ENCODE measurements at places on chromosomes 4 and X. TPM values are rescaled to one million over a fixed set of nuclear protein-coding genes. Genes with fewer than 3 reads are reported as not detected.

SPANXN2 gene
- not detected for total RNA-seq

PLK4 gene
- 44.4 TPM for total RNA-seq

SRPX gene
- total RNA-seq: not detected

STAP1 gene
- 10.0 TPM for total RNA-seq

TBC1D8B gene
- total RNA-seq: 0.82 TPM

PSAPL1 gene
- not detected for total RNA-seq

PRDM5 gene
- total RNA-seq: not detected

CCKAR gene
- not detected for total RNA-seq

MAGEB17 gene
- not detected for total RNA-seq

SLC7A11 gene
- 4.4 TPM for total RNA-seq

SLC9B1 gene
- 1.8 TPM for total RNA-seq

ASB9 gene
- 0.32 TPM for total RNA-seq

GRCh38 chr4:152785639-152786615, 6.2 kb downstream of the ARFIP1 start:
- no peaks in the 10 kb centered on the region for H3K27me3 ChIP-seq
- H3K27ac ChIP-seq: peak overlapping the region; percentile 61
- peaks cover 38% of the 10 kb centered on the region for H3K4me1 ChIP-seq
- H3K4me3 ChIP-seq: peak overlapping the region; percentile 4

GRCh38 chr4:183936574-183937345, 31.7 kb downstream of the STOX2 start:
- no peak overlapping the region for H3K27ac ChIP-seq
- no peaks in the 10 kb centered on the region for H3K4me1 ChIP-seq
- peaks cover 4% of the 10 kb centered on the region for H3K27me3 ChIP-seq
- H3K36me3 ChIP-seq: no peaks in the 10 kb centered on the region
- no peak for DNase-seq

GRCh38 chr4:117941611-117942010, 92.7 kb upstream of the NDST3 start:
- DNase-seq: no peak
- no peak overlapping the region for H3K4me3 ChIP-seq
- no peaks in the 10 kb centered on the region for H3K36me3 ChIP-seq

DNA sequence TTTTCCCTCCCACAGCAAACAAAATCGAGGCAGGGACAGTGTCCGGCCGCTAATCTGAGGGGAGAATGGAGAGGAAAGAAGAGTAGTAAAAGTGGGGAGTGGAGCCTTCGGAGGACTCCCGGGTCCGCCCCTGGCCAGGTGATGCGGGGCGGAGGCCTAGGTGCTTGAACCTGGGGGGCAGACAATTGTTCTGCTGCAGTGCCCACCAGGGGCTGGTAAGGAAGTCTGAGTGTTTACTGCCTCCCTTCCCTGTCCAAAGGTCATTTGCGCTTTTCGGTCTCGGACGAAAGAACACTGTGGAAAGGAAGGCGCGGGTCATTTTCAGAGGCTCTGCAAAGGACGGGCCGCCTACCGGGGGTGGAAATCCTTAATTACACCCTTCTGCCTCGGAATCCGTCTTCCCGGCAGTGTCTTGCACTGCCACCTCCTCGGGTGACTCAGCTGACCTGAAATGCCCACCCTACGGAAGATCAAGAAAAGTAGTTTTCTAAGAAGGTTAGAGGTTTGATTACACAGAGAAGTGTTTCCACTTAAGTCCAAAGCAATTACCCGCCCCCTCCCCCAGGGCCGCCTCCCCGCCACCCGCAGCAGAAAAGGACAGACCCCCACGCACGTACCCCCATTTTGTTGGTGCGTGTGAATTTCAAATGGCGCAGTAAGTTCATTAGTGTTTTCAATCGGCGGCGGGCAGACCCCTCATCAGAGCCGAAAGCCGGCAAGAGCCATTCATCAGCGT, 99.9 kb upstream of the TENM3 start:
- H3K4me1 ChIP-seq: peaks cover 15% of the 10 kb centered on the region
- H3K27me3 ChIP-seq: peaks cover 59% of the 10 kb centered on the region
- no peak overlapping the region for H3K27ac ChIP-seq
- H3K36me3 ChIP-seq: peaks cover 2% of the 10 kb centered on the region
- DNase-seq: peak; percentile 5
- H3K4me3 ChIP-seq: peak overlapping the region; percentile 55

DNA sequence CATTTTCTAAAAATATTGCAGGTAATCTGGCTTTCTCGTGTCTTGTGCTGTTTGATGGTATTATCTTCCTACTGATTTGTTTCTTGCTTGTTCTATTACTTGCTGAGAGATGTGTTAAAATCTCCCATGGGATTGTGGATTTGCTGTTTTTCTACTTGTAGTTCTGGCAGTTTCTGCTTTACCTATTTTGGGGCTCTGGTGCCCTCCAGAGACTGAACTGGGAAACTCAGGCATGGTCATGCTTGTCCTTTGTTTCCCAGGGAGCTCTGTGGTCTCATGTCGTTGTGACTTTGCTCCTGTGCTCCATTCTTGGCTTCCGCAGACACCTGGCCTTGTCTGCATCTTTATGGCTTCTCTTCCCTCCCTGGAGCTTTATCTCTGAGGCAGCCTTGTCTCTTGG, 39.5 kb downstream of the NSD2 start:
- peaks cover 8% of the 10 kb centered on the region for H3K4me1 ChIP-seq
- peak; percentile 41 for DNase-seq
- H3K27ac ChIP-seq: no peak overlapping the region
- H3K27me3 ChIP-seq: no peaks in the 10 kb centered on the region

GRCh38 chr4:17283251-17283650, 228.6 kb downstream of the QDPR start:
- H3K27me3 ChIP-seq: peaks cover 2% of the 10 kb centered on the region
- no peaks in the 10 kb centered on the region for H3K4me1 ChIP-seq
- DNase-seq: no peak

DNA sequence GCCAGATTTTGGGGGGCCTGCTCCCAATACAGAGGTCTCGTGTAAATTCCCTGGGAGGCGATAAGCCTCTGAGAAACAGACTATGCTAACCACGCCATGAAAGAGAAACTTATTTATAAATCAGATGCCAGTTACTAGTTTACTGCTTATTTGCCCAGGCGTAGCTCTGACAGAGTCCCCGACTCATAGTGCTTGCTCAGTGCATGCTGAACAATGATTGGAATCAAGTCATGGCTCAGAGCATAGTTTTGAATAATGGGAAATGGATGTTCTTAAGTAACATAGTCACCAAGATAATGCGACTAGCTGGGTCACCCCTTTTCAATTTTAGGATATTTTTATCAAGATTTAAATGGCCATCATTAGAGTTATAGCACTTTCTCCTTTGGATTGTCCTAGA, 39.9 kb downstream of the HTT start:
- no peaks in the 10 kb centered on the region for H3K27me3 ChIP-seq
- H3K4me3 ChIP-seq: no peak overlapping the region
- peaks cover 4% of the 10 kb centered on the region for H3K4me1 ChIP-seq

- H3K4me3 ChIP-seq: no peak overlapping the region
- no peaks in the 10 kb centered on the region for H3K36me3 ChIP-seq
- H3K4me1 ChIP-seq: no peaks in the 10 kb centered on the region
- H3K27me3 ChIP-seq: no peaks in the 10 kb centered on the region
Measured at GRCh38 chr4:23811161-23811560, 78.7 kb downstream of the PPARGC1A start.

DNA sequence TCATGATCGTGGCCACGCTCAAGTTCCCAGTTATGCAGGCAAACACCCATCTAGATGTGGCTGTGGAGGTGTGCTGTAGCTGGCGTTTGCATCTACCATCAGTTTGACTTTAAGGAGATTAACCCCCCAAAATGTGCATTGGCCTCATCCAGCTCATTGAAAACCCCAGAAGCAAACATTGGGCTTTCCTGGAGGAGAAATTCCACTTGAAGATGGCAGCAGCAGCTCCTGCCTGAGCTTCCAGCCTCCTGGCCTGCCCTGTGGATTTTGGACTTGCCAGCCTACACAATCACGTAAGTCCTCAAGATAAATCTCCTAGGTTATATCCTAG, 30.2 kb upstream of the SLC25A6 start:
- H3K27ac ChIP-seq: no peak overlapping the region
- no peaks in the 10 kb centered on the region for H3K27me3 ChIP-seq
- peaks cover 63% of the 10 kb centered on the region for H3K36me3 ChIP-seq
- H3K4me1 ChIP-seq: no peaks in the 10 kb centered on the region

DNA sequence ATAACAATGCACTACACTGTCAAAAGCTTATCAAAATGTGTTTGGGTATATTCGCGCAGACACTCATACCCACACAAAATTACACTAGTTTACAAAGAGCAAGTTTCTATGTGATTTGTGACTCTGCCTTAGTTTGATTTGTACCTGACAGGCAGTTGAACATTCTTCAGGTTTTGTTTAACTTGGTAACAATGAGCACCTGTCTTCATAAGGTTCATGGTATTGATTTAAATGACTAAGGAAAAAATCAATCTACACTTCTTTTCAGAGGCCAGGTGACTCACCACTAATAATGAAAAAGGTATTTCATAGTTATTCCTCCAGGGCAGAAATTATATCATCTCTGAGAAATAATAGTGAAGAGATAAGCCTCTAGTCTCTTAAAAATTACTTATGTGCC, 1114.6 kb upstream of the AGA start:
- no peaks in the 10 kb centered on the region for H3K27me3 ChIP-seq
- no peaks in the 10 kb centered on the region for H3K36me3 ChIP-seq
- no peak overlapping the region for H3K4me3 ChIP-seq
- no peak overlapping the region for H3K27ac ChIP-seq

- H3K4me3 ChIP-seq: no peak overlapping the region
- DNase-seq: no peak
- no peak overlapping the region for H3K27ac ChIP-seq
- peaks cover 13% of the 10 kb centered on the region for H3K27me3 ChIP-seq
- H3K4me1 ChIP-seq: peaks cover 10% of the 10 kb centered on the region
Measured at GRCh38 chrX:72107320-72107719, 24.4 kb downstream of the RTL5 start.

GRCh38 chr4:96603641-96604040, 763.7 kb downstream of the PDHA2 start:
- no peaks in the 10 kb centered on the region for H3K36me3 ChIP-seq
- no peak overlapping the region for H3K27ac ChIP-seq
- H3K4me3 ChIP-seq: no peak overlapping the region
- no peaks in the 10 kb centered on the region for H3K27me3 ChIP-seq

DNA sequence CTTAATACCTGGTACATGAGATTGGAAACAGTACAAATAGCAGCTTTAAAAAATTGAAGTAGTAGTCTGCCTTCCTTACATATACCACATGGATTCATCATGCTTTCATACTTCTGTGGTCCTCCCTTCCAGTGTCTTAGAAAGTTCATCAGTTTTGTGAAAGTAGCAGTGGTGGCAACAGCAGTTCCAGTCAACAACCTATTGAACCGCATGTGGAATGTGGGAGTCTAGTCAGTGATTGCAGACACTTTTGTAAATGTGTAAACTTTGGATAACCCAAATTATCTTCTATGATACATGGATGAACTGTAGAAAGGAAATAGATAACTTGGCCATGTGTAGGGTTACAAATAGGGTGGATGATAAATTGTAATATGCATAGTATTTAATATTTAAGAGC, 34.1 kb downstream of the FNIP2 start:
- no peaks in the 10 kb centered on the region for H3K27me3 ChIP-seq
- no peak overlapping the region for H3K27ac ChIP-seq
- no peak for DNase-seq
- no peak overlapping the region for H3K4me3 ChIP-seq
- peaks cover 12% of the 10 kb centered on the region for H3K4me1 ChIP-seq
- H3K36me3 ChIP-seq: no peaks in the 10 kb centered on the region

DNA sequence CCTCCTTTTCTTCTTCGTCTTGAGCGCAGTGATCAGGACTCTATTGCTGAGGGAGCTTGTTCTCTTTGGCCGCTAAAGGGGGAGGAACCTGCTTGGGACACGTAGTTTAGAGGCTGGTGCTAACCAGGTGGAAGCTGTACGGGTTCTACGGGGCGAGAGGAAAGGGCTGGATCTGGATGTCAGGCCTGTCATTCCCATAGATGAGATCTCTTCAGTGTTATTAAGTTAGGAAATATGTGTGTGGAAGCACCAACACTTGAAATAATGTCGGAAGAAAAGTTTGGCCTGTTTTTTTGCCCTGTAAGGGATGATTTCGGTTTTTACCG, 643 bp downstream of the SRP72 start:
- H3K4me3 ChIP-seq: peak overlapping the region; percentile 100
- peaks cover 49% of the 10 kb centered on the region for H3K4me1 ChIP-seq
- no peaks in the 10 kb centered on the region for H3K27me3 ChIP-seq
- DNase-seq: peak; percentile 53
- H3K36me3 ChIP-seq: peaks cover 49% of the 10 kb centered on the region

DNA sequence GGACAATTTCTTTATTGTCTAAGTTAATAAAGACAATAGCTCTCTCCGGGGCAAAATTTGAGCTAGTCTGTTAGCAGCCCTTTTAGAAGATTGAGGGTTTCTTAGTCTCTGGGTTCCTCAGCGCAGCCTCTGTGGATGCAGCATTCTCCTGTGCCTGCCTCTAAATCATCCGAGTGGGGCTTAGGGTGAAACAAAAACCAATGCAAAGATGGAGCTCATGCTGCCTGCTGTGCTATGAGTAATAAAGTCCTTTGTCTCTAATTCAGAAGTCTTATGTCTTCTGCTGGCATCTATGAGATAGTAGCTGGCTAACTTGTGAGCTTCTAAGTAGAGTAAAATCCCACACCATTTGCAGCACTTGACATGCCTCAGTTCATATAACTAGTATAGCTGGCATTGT, 67.9 kb downstream of the ANKRD50 start:
- H3K27ac ChIP-seq: no peak overlapping the region
- H3K27me3 ChIP-seq: no peaks in the 10 kb centered on the region
- H3K4me1 ChIP-seq: peaks cover 3% of the 10 kb centered on the region
- no peak for DNase-seq

Data from activated CD4-positive, alpha-beta T cell treated with anti-CD3 and anti-CD28 coated beads for 36 hours (primary cell).